Common myeloid progenitor, CD34-positive (primary cell): ENCODE measurements at places on chromosomes 3 and 15.

- no peaks in the 10 kb centered on the region for H3K27me3 ChIP-seq
- peak; percentile 11 for DNase-seq
- peaks cover 11% of the 10 kb centered on the region for H3K4me1 ChIP-seq
These were observed 127.2 kb downstream of the NFKBIZ start for GRCh38 chr3:101976473-101976872.

GRCh38 chr3:122184591-122184929 lies 1.1 kb downstream of the CASR start:
- no peak for DNase-seq
- H3K4me1 ChIP-seq, result no peaks in the 10 kb centered on the region
- no peak overlapping the region for H3K27ac ChIP-seq

DNA sequence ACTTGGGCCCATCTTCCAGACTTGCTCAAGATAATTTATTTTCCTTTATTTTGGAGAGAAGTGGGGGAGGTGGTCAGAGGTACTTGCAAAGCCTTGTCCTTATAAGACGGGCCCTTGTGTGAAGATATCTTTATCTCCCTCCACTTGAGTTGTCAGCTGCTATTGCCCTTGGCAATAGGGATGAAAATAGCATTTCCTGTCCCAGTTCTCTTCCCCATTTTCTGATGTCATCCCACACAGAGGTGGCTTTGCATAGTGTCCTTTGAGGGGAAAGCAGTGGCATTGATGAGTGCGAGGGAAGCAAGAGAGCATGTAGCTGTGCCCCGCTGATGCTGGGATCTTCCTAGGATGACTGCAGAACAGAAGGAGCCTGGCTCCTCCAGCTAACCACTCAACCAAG lies 41.9 kb upstream of the TUBGCP5 start:
- no peak overlapping the region for H3K4me3 ChIP-seq
- DNase-seq, result no peak
- no peaks in the 10 kb centered on the region for H3K4me1 ChIP-seq
- no peak overlapping the region for H3K27ac ChIP-seq

DNA sequence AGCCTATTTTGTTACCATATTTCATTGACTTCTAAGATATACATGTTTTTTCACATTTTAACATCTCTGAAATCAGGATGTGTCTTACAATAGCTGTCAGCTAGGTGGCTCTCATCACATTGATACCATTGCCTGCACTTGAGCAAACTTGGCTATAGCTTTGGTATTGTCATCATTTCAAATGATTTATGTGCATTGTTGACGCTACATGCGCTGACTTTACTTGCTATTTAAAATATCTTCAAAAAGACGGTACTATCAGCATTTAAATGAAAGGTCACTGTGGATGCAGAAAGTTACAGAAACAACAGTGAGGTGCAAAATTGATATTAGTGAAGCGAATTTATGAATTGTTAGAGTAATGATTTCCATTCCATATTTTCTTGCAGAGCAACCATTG lies 54.0 kb upstream of the ABHD2 start:
- DNase-seq, result peak; percentile 40
- H3K4me1 ChIP-seq, result no peaks in the 10 kb centered on the region
- no peak overlapping the region for H3K27ac ChIP-seq
- no peaks in the 10 kb centered on the region for H3K36me3 ChIP-seq
- H3K4me3 ChIP-seq, result no peak overlapping the region
- no peaks in the 10 kb centered on the region for H3K27me3 ChIP-seq

DNA sequence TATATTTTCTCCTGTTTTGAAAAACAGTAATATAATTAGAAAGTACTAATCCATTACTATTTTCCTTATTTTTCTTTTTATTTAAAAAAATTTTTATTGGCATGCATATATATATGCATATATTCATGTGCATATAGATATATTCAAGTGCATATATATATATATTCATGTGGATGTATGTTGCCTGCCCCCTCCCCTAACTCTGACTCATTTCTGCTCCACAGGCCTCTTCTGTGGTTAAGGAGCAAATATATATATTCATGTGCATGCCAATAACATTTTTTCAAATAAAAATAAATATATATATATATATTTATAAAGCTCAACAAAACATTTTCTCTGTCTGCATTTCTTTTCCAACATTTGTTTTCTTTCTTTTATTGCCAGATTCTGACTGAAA lies 13.6 kb upstream of the CORO2B start:
- no peaks in the 10 kb centered on the region for H3K36me3 ChIP-seq
- no peaks in the 10 kb centered on the region for H3K4me1 ChIP-seq
- no peak overlapping the region for H3K4me3 ChIP-seq
- DNase-seq, result no peak
- no peaks in the 10 kb centered on the region for H3K27me3 ChIP-seq
- H3K27ac ChIP-seq, result no peak overlapping the region

- H3K4me1 ChIP-seq, result no peaks in the 10 kb centered on the region
- H3K27me3 ChIP-seq, result no peaks in the 10 kb centered on the region
- DNase-seq, result no peak
- no peaks in the 10 kb centered on the region for H3K36me3 ChIP-seq
These were observed 425.3 kb downstream of the RBMS3 start for GRCh38 chr3:29705906-29706844.

- no peaks in the 10 kb centered on the region for H3K36me3 ChIP-seq
- peaks cover 34% of the 10 kb centered on the region for H3K4me1 ChIP-seq
- H3K27ac ChIP-seq, result no peak overlapping the region
- no peak overlapping the region for H3K4me3 ChIP-seq
- H3K27me3 ChIP-seq, result no peaks in the 10 kb centered on the region
- DNase-seq, result peak; percentile 36
These were observed 64.8 kb downstream of the RFTN1 start for GRCh38 chr3:16448639-16449070.

DNA sequence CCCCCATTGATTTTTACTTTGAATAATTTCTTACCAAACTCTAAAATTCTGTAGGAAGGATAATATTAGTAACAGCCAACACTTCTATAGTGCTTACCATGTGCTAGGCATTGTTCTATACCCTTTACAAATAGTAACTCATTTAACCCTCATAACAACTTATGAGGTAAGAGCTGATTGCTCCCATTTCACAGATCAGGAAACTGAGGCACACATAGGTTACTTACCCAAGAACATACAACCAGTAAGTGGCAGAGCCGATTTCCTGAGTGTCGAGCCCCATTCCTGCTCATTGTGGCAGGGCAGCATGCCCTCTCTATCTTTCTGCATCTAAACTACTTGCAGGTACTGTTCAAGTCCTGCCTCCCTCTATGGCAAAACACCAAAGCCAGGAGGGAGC lies 9.0 kb downstream of the CCDC32 start:
- DNase-seq, result no peak
- H3K27ac ChIP-seq, result no peak overlapping the region
- H3K27me3 ChIP-seq, result no peaks in the 10 kb centered on the region
- no peaks in the 10 kb centered on the region for H3K4me1 ChIP-seq
- peaks cover 30% of the 10 kb centered on the region for H3K36me3 ChIP-seq

- peaks cover 10% of the 10 kb centered on the region for H3K4me1 ChIP-seq
- no peaks in the 10 kb centered on the region for H3K36me3 ChIP-seq
- H3K4me3 ChIP-seq, result peak overlapping the region; percentile 5
- peak; percentile 90 for DNase-seq
These were observed 76.0 kb downstream of the TAMM41 start for GRCh38 chr3:11770477-11771391.

GRCh38 chr3:1087066-1087560 lies 5.7 kb upstream of the CNTN6 start:
- no peaks in the 10 kb centered on the region for H3K27me3 ChIP-seq
- H3K4me3 ChIP-seq, result no peak overlapping the region
- no peaks in the 10 kb centered on the region for H3K36me3 ChIP-seq

DNA sequence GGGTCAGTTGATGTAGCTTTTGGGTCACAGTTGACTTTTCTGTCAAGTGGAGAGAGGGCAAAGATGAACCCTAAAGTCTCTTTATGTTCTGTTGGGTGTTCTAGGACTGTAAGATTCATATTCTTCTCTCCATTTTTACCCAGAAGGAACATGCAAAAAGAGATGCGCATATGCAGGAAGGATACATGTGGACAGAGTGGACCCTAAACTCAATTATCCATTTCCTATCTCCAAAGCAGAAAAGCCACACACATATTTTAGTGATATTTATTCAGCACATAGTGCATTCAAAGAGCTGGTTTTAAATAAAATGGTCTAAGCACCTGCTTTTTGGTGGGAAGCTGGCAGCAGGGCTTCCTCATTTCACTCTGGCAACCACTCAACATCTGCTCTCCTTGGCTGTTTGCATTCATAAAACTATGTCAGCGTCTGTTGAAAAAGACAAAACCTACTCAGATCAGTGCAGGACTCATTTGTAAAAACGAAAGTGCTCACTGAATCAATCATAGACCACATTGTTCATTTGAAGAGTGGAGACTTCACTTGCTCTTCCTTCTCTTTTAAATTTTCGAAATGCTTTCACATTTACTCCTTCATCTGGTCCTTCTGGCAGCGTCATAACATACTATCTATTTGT lies 96.6 kb downstream of the SEMA6D start:
- no peaks in the 10 kb centered on the region for H3K4me1 ChIP-seq
- H3K36me3 ChIP-seq, result no peaks in the 10 kb centered on the region
- H3K27me3 ChIP-seq, result no peaks in the 10 kb centered on the region

- peaks cover 19% of the 10 kb centered on the region for H3K27me3 ChIP-seq
- H3K4me1 ChIP-seq, result peaks cover 27% of the 10 kb centered on the region
- H3K36me3 ChIP-seq, result no peaks in the 10 kb centered on the region
- DNase-seq, result no peak
- no peak overlapping the region for H3K27ac ChIP-seq
These were observed 15.3 kb downstream of the CD276 start for GRCh38 chr15:73699249-73700040.

- no peak overlapping the region for H3K27ac ChIP-seq
- no peak for DNase-seq
- H3K4me1 ChIP-seq, result no peaks in the 10 kb centered on the region
- H3K36me3 ChIP-seq, result no peaks in the 10 kb centered on the region
- H3K27me3 ChIP-seq, result no peaks in the 10 kb centered on the region
- H3K4me3 ChIP-seq, result no peak overlapping the region
These were observed 21.1 kb upstream of the MFSD1 start for GRCh38 chr3:158780766-158781165.

DNA sequence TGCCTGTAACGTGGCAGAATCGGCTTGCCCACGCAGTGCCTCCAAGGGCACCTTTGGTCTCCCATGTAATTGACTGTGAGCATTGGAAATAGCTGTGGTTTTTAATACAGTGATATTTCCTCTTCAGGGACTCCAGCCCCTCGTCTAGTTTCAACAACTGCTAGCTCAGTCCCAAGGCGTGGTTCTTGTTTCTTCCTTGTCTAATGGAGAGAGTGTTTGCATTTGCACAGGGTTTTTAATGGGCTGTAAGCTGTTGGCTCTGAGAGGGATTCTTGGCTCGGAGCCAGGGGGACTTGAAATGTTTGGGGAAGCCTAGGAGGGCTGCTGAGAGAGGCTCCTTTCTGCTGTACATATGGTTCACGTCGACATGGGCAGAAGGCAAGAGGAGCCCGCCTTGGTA lies 86.2 kb downstream of the THSD4 start:
- H3K4me1 ChIP-seq, result no peaks in the 10 kb centered on the region
- no peaks in the 10 kb centered on the region for H3K27me3 ChIP-seq
- no peak overlapping the region for H3K27ac ChIP-seq
- no peaks in the 10 kb centered on the region for H3K36me3 ChIP-seq
- no peak for DNase-seq

- H3K27ac ChIP-seq, result no peak overlapping the region
These were observed 29.9 kb upstream of the TJP1 start for GRCh38 chr15:29852201-29852600.

DNA sequence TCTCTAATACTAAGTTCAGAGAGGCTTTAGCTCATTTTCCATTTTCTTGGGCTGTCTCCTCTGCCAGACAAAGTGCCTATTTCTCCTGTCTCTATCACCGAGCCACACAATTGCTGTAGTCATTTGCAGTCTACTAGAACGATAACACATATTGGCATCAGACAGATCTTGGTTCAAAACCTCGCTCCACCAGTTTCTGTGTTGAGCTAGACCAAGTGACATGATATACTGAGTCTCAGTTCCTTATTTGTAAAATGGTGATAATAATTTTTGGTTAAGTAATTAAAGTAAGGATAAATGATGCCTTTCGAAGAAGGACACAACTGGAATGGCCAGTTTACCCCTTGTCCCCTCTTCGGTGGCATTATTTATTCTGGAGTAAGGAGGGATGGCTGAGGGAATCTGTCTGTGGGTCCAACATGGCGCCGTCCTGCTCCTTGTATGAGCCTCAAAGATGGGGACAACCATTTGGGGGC lies 398 bp upstream of the RAB7A start:
- H3K27me3 ChIP-seq, result no peaks in the 10 kb centered on the region
- H3K36me3 ChIP-seq, result peaks cover 8% of the 10 kb centered on the region
- peaks cover 38% of the 10 kb centered on the region for H3K4me1 ChIP-seq
- no peak overlapping the region for H3K4me3 ChIP-seq
- H3K27ac ChIP-seq, result no peak overlapping the region

- H3K27me3 ChIP-seq, result no peaks in the 10 kb centered on the region
- DNase-seq, result no peak
- H3K4me3 ChIP-seq, result no peak overlapping the region
These were observed 11.3 kb downstream of the CGNL1 start for GRCh38 chr15:57387564-57388076.

DNA sequence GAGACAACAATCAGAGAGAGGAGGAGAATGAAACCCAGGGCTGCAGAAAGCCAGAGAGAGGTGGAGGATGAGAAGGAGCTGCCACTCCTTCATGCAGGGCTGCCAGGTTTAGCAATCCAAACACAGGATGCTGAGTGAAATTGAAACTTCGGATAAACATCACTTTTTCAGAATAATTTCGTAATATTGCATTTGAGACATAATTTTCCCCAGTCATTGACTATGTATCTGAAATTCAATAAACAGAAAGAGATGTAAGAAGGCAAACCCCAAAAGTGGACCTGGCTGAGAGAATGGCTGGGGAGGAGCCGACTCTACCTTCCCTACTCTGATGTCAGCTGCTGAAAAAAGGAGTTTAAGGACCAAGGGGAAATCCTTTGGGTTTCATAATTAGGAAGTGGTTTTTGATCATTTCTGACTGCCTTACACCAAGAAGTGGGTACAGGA lies 33.8 kb downstream of the SLC9A9 start:
- H3K27ac ChIP-seq, result no peak overlapping the region
- H3K4me1 ChIP-seq, result peaks cover 20% of the 10 kb centered on the region
- no peaks in the 10 kb centered on the region for H3K27me3 ChIP-seq
- no peaks in the 10 kb centered on the region for H3K36me3 ChIP-seq
- no peak overlapping the region for H3K4me3 ChIP-seq

GRCh38 chr3:134326760-134327593 lies 47.3 kb downstream of the AMOTL2 start:
- H3K27me3 ChIP-seq, result no peaks in the 10 kb centered on the region
- no peaks in the 10 kb centered on the region for H3K4me1 ChIP-seq
- no peak overlapping the region for H3K27ac ChIP-seq
- no peak for DNase-seq

- no peak for DNase-seq
- H3K36me3 ChIP-seq, result no peaks in the 10 kb centered on the region
- peaks cover 12% of the 10 kb centered on the region for H3K27me3 ChIP-seq
- no peak overlapping the region for H3K4me3 ChIP-seq
- no peak overlapping the region for H3K27ac ChIP-seq
- H3K4me1 ChIP-seq, result no peaks in the 10 kb centered on the region
These were observed 331.6 kb upstream of the NR2F2 start for GRCh38 chr15:95998935-95999334.

DNA sequence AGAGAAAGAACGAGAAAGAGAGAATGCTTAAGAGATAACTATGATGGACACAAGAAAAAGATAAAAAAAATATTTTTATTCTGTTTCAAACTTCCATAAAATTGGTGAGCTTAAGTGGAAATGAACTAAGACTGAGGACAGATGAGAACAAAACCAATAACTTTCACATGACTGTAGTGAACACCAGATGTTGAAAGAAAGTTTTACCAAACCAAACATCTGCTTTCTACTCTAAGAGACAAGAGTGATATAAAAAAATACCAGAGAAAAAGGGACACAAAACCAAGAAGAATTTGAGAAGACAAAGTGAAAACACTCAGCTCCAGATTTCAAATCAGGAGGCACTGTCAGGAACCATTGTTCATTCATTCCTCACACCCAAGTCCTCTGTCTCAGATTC lies 147.9 kb downstream of the IMPG2 start:
- H3K36me3 ChIP-seq, result no peaks in the 10 kb centered on the region
- H3K27me3 ChIP-seq, result no peaks in the 10 kb centered on the region
- H3K27ac ChIP-seq, result no peak overlapping the region
- H3K4me1 ChIP-seq, result no peaks in the 10 kb centered on the region
- H3K4me3 ChIP-seq, result no peak overlapping the region
